Peyer's patch (tissue), 4 donors: ENCODE measurements at places on chromosomes 3 and 15. TPM values are rescaled to one million over a fixed set of nuclear protein-coding genes. Genes with fewer than 3 reads are reported as not detected.

DNA sequence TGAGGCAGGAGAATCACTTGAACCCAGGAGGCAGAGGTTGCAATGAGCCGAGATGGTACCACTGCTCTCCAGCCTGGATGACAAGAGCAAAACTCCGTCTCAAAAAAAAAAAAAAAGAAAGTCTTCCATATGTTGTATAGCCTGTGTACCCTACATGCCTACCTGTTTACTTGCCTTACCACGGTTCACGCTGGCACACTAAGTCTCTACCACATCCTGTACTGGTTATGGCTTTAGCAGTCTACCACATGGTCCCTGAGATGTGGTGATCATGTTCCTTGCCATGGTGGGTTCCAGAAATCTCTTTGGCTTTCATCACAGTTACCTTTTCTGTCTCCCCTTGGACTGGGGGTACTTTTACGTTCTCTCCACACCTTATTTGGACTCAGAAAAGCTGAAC, 63.8 kb upstream of the TBC1D5 start:
- H3K4me1 ChIP-seq = no peaks in the 10 kb centered on the region
- H3K4me3 ChIP-seq = no peak overlapping the region

DNA sequence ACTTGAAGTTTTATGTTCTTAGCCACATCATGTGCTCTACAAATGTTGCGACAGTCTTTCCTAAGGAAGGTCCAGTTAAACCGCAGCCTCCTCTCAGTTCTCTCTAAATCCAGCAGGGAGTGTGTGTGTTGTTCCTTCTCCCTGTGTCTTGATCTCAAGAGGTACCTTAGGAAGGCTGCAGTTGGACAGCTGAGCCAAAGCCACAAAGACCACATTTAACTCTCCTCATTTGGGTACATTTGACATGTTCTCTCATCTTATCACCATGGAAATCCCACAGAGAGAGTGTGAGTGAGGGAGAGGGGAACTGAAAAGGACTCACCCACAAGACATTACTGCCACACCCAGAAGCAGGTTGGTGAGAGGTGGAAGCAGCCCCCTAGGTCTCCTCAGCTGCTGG, 79.5 kb downstream of the CD200R1L start:
- H3K27me3 ChIP-seq = no peaks in the 10 kb centered on the region
- no peak overlapping the region for H3K4me3 ChIP-seq
- H3K4me1 ChIP-seq = no peaks in the 10 kb centered on the region
- no peak for DNase-seq

DNA sequence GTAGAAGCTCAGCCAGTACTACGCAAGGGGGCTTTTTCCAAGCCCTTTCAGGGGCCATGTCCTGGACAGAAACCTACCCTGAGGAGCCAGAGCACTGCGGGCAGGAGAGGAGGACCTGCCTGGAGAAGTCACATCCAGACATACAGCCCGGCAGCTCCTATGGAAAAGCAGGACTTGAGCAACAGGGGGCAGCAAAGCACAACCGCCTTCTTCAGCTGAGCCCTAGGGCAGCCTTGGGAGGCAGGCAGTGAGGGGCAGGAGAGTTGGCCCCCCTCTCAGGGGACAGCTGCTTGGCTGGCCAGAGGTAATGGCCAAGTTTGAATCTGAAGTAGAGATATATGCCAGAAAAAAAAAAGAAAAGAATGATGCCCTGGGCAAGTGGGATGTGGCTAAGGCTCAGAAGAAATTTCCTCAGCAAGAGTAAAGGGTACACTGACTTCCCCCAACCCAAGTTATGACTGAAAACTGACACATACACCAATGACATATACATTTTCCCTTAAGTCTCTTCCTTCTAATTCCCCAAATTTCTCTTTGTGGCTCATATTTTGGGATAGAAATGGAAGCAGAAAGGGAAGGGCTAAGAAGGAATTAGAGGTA, 56.9 kb downstream of the CYP19A1 start:
- peaks cover 14% of the 10 kb centered on the region for H3K4me1 ChIP-seq
- DNase-seq = peak; percentile 72
- H3K27me3 ChIP-seq = no peaks in the 10 kb centered on the region
- no peaks in the 10 kb centered on the region for H3K36me3 ChIP-seq
- H3K4me3 ChIP-seq = no peak overlapping the region

GRCh38 chr15:74845208-74845568, 2.2 kb upstream of the ULK3 start:
- H3K36me3 ChIP-seq = no peaks in the 10 kb centered on the region
- H3K27me3 ChIP-seq = no peaks in the 10 kb centered on the region
- no peak overlapping the region for H3K4me3 ChIP-seq
- peak; percentile 55 for DNase-seq
- peaks cover 22% of the 10 kb centered on the region for H3K4me1 ChIP-seq

DNA sequence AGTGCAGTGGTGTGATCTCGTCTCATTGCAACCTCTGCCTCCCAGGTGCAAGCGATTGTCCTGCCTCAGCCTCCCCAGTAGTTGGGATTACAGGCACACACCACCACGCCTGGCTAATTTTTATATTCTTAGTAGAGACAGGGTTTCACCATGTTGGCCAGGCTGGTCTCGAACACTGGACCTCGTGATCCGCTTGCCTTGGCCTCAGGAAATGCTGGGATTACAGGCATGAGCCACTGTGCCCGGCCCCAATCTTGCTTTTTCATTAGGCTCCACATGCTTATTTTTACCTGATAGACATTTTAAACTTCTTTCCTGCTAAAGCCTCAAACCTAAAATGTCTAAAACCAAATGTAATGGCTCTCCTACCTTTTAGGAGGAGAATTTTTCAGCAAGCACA, 817.0 kb upstream of the NECTIN3 start:
- no peak for DNase-seq
- no peaks in the 10 kb centered on the region for H3K27me3 ChIP-seq
- no peak overlapping the region for H3K4me3 ChIP-seq
- H3K4me1 ChIP-seq = no peaks in the 10 kb centered on the region
- H3K27ac ChIP-seq = no peak overlapping the region

- no peak overlapping the region for H3K27ac ChIP-seq
- no peaks in the 10 kb centered on the region for H3K36me3 ChIP-seq
- no peaks in the 10 kb centered on the region for H3K27me3 ChIP-seq
- no peaks in the 10 kb centered on the region for H3K4me1 ChIP-seq
- H3K4me3 ChIP-seq = no peak overlapping the region
- no peak for DNase-seq
These were observed 59.4 kb downstream of the PEX5L start for GRCh38 chr3:179977356-179977755.

DNA sequence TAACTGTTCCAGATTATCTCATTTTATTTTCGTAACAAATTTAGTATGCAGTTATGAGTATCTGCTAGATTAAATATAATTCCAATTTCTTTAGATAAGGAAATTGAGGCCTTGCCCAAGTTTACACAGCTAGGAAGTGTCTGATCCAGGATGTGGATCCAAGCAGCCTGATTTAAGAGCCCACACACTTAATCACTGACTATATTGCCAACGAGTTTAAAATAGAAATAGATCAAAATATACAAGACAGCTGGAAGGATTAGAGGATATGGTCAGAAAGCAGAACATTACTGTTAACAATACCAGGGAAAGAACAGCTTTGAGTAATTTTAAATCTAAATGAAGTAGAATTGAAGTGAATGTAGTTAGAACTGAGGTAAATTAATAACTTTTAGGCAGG, 215.2 kb downstream of the C3orf38 start:
- no peaks in the 10 kb centered on the region for H3K36me3 ChIP-seq
- no peak overlapping the region for H3K27ac ChIP-seq
- H3K4me3 ChIP-seq = no peak overlapping the region
- H3K27me3 ChIP-seq = no peaks in the 10 kb centered on the region

DNA sequence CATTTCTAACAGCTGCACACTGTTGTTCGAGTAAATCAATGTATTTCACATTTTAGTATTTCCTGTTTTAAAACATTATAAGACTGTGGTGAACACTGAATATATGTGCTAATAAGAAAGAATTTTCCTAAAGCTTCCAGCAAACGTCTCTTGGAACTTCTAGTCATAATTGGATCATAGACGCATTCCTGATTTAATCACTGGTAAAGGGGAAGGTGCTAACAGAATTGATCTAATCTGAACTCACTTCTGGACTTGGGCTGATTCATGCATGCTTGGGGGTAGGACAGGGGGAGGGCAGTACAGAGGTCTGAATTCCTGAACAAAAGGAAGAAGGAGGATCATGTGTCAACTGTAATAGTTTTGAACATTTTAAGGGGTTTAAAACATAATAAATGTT, 7.3 kb upstream of the LEKR1 start:
- DNase-seq = no peak
- H3K4me3 ChIP-seq = no peak overlapping the region
- H3K27ac ChIP-seq = no peak overlapping the region
- no peaks in the 10 kb centered on the region for H3K36me3 ChIP-seq
- H3K4me1 ChIP-seq = no peaks in the 10 kb centered on the region

- H3K4me3 ChIP-seq = no peak overlapping the region
- H3K4me1 ChIP-seq = no peaks in the 10 kb centered on the region
- H3K27ac ChIP-seq = no peak overlapping the region
- no peak for DNase-seq
- H3K27me3 ChIP-seq = no peaks in the 10 kb centered on the region
- H3K36me3 ChIP-seq = no peaks in the 10 kb centered on the region
These were observed 19.0 kb downstream of the TM4SF4 start for GRCh38 chr3:149493315-149494021.

- no peaks in the 10 kb centered on the region for H3K4me1 ChIP-seq
- H3K4me3 ChIP-seq = peak overlapping the region; percentile 78
- H3K27ac ChIP-seq = peak overlapping the region; percentile 93
- no peaks in the 10 kb centered on the region for H3K36me3 ChIP-seq
- H3K27me3 ChIP-seq = no peaks in the 10 kb centered on the region
These were observed 728 bp downstream of the CRTC3 start for GRCh38 chr15:90530250-90531051.

- no peaks in the 10 kb centered on the region for H3K27me3 ChIP-seq
- no peak overlapping the region for H3K27ac ChIP-seq
- H3K4me1 ChIP-seq = no peaks in the 10 kb centered on the region
These were observed 47.5 kb downstream of the ALDH1L1 start for GRCh38 chr3:126132751-126133511.

GRCh38 chr3:59549962-59550361, 500.1 kb upstream of the CFAP20DC start:
- no peak for DNase-seq
- no peaks in the 10 kb centered on the region for H3K36me3 ChIP-seq
- H3K27me3 ChIP-seq = no peaks in the 10 kb centered on the region
- H3K4me3 ChIP-seq = no peak overlapping the region

- H3K27me3 ChIP-seq = no peaks in the 10 kb centered on the region
- no peaks in the 10 kb centered on the region for H3K4me1 ChIP-seq
These were observed 78.0 kb downstream of the GMPS start for GRCh38 chr3:155948476-155948875.

GRCh38 chr3:23072693-23073092, 130.4 kb upstream of the UBE2E2 start:
- no peak overlapping the region for H3K27ac ChIP-seq
- no peaks in the 10 kb centered on the region for H3K36me3 ChIP-seq
- no peak for DNase-seq
- no peaks in the 10 kb centered on the region for H3K4me1 ChIP-seq

- no peak overlapping the region for H3K27ac ChIP-seq
- H3K4me3 ChIP-seq = no peak overlapping the region
- no peaks in the 10 kb centered on the region for H3K4me1 ChIP-seq
- no peaks in the 10 kb centered on the region for H3K27me3 ChIP-seq
These were observed 146.1 kb upstream of the TMCO5A start for GRCh38 chr15:37788330-37788729.

GRCh38 chr3:115819785-115820384, 196.6 kb downstream of the GAP43 start:
- no peaks in the 10 kb centered on the region for H3K36me3 ChIP-seq
- no peak overlapping the region for H3K4me3 ChIP-seq
- DNase-seq = no peak
- no peaks in the 10 kb centered on the region for H3K4me1 ChIP-seq
- H3K27ac ChIP-seq = no peak overlapping the region
- no peaks in the 10 kb centered on the region for H3K27me3 ChIP-seq

GRCh38 chr3:112966633-112967032, 8.3 kb downstream of the CD200R1 start:
- H3K4me3 ChIP-seq = no peak overlapping the region
- no peak overlapping the region for H3K27ac ChIP-seq
- no peaks in the 10 kb centered on the region for H3K27me3 ChIP-seq

DNA sequence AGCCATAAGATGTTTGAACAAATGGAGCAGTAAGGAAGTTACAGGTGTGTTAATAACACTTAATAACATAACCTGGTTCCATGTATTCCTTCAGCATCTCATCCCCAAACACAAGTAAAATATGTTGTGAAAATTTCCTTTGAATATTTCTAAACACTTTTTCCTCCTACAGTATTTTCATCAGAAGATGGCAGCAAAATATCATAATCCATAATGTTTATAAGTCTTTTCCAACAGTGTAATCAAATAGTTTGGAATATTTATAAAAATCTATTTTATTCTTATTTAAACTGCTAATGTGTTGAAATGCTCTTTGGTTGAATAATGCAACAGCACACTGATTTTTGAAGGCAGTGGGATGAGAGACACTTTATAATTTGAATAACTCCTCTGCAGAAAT, 1020.5 kb downstream of the OTOL1 start:
- H3K27me3 ChIP-seq = no peaks in the 10 kb centered on the region
- H3K27ac ChIP-seq = no peak overlapping the region
- no peaks in the 10 kb centered on the region for H3K36me3 ChIP-seq

DNA sequence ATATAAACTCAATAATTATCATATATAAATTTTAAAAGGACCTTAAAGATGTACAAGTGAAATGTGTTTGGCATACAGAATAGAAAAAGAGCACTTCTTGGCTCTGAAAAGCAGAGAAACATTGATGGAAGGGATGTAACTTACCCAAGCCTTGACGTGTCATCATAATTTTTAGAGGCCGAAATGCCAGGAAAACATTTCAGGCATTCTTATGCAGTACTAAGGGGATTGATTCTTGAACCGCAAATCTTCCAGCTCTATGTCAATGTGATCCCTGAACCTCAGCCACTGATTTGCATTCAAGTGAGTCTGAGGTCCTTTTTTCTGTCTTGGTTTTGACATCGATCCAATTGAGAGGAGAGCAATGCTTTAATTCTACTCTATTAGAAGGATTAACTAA, 97.8 kb downstream of the CLDN1 start:
- H3K27me3 ChIP-seq = no peaks in the 10 kb centered on the region
- no peaks in the 10 kb centered on the region for H3K36me3 ChIP-seq
- H3K4me3 ChIP-seq = no peak overlapping the region
- DNase-seq = no peak
- no peak overlapping the region for H3K27ac ChIP-seq
- H3K4me1 ChIP-seq = no peaks in the 10 kb centered on the region

DNA sequence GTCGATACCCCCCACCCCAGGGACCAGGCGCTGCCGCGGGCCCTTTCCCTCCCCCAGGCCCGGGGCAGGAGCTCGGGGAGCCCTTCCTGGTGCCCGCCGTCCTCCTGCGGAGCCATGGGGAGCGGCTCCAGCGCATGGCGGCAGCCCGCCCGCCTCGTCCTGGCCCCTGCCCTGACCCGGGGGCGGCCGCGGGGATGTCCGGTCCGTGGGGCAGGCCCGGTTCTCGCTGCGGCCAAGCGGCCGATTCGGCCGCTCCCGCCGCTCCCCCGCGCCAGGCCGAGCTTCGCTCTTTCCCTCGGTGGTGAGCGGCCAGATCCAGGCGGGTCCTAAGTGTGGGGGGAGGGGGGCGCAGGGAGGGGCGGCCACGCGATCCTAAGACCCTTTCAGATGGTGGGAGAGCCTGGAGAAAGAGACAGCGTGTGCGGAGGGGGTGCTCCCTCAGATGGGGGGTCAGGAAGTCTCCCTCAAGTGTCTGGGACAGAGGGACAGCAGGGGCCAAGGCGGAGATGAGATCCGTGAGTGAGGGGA, 1.3 kb downstream of the NEIL1 start:
- peak overlapping the region; percentile 61 for H3K27ac ChIP-seq
- no peak for DNase-seq
- H3K36me3 ChIP-seq = no peaks in the 10 kb centered on the region
- H3K4me3 ChIP-seq = peak overlapping the region; percentile 56
- H3K27me3 ChIP-seq = no peaks in the 10 kb centered on the region

Gene TTLL13
- total RNA-seq = not detected

Gene CLK3
- 123 TPM for total RNA-seq

Gene ICE2
- total RNA-seq = 17.6 TPM

Gene ZKSCAN7
- total RNA-seq = 3.2 TPM

Gene CHRD
- total RNA-seq = 17.3 TPM
